ENCODE measurements at places on chromosomes 3 and 15.
A peak's percentile ranks its signal among the peaks of the same experiment; 100 is the strongest.

GRCh38 chr3:182905623-182906022, 74.7 kb downstream of the DCUN1D1 start:
- no peak for DNase-seq

GRCh38 chr15:77846986-77847385, 214.3 kb upstream of the LINGO1 start:
- no peak for DNase-seq

DNA sequence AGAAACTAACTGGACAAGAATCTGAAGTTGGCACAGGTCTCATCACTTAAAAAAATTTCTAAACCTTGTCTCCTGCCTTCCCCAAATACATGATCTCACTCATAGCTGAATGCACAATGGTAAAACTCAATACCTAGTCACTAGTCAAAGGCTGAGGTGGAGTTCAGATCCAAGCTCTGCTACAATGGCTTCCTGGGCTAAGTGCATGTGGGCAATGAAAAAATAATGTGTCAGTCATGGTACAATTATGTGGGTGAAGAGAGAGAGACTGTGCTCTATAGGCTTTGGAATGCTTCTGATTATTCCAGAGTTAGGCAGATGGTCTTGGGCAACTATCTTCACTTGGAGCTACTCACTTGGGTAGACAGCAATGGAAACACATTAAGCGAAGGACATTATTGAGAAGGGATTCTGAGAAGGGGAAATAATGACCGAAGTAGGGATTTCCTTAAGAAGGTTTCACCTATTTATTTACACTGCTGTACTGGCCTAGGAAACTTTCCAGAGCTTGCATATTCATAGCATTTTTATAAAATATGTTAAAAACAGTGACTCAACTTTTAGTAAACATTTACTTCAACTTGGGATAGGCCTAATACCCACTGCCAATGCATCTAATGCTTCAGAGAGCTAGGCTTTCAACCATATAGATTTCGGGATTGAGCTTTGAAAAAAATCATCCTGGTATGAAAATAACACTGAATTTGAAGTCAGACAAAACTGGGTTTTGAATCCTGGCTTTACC, 58.7 kb upstream of the PLXND1 start:
- no peak for DNase-seq

- no peak for DNase-seq
Measured at GRCh38 chr15:57769266-57769665, 62.8 kb downstream of the POLR2M start.

DNA sequence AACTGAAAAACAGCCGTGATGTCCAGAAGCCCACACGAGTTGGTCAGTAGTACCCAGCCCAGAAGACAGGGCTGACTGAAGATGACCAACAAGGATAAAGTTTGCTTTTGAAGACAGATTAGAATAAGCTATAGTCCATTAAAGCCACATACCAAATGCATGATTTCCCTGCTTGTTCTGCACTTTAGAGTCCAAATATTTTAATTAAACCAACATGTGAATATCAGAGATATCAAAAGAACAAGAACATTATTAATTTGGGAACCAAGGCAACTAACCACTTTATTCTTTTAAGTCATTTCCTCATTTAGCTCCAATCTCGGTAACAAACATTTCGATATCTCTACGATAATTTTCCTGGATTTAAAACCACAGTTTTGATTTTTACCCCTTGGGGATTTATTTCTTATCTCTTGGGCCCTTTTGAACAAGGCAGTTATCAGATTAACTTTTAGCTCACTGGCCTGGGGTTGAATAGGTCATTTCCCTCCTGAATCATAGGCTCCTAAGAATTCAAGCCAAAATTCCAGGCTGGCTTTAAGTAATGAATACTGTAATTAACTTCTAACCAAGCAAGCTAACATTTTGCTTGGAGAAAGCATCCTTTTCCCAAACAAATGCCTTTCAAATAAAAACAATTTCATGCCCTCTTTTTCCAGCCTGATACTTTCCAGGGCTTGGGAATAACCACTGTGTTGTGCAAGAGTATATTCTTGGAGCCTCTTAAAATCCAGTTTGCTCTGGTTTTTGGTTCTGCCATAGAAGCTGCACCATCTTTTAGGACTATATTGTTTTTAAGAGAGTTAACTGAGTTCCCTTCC, 102.9 kb upstream of the NR2E3 start:
- DNase-seq, result no peak

DNA sequence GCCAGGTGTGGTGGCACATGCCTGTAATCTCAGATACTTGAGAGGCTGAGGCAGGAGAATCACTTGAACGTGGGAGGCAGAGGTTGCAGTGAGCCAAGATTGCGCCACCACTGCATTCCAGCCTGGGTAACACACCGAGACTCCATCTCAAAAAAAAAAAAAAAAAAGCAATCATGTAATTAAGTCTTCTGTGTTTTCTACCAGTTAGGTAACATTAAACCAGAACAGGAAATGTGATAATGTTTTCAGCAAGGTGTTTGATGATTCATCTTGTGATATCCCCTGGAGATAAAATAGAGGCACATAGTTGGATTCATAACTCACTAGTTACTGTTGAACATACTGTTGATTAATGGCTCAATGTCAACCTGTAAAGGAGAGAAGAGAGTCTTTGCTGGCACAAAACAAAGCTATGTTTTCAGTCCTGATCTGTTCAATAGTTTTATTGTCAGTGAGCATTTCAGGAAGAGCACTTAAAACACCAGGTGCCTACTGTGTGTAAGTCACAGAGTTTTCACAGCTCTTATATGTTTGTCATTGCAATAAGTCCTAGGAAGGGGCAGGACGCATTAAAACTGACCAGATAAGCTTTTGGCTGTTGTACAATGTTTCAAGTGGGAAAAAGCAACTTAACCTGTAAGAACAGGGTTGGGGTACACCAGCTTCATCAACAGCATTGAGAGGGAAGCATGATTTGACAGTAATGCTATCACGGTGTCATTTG, 19.5 kb downstream of the DNAJB11 start:
- no peak for DNase-seq

- DNase-seq, result no peak
Measured at GRCh38 chr3:132209855-132210254, 107.4 kb upstream of the ACP3 start.

GRCh38 chr3:129116482-129116946, 5.1 kb downstream of the RAB43 start:
- DNase-seq, result peak; percentile 10

GRCh38 chr3:44030687-44031305, 210.9 kb upstream of the TOPAZ1 start:
- no peak for DNase-seq
